Type B pancreatic cell (in vitro differentiated cells): ENCODE measurements at places on chromosomes 13 and 19. TPM values are rescaled to one million over a fixed set of nuclear protein-coding genes. Genes with fewer than 3 reads are reported as not detected.

DNA sequence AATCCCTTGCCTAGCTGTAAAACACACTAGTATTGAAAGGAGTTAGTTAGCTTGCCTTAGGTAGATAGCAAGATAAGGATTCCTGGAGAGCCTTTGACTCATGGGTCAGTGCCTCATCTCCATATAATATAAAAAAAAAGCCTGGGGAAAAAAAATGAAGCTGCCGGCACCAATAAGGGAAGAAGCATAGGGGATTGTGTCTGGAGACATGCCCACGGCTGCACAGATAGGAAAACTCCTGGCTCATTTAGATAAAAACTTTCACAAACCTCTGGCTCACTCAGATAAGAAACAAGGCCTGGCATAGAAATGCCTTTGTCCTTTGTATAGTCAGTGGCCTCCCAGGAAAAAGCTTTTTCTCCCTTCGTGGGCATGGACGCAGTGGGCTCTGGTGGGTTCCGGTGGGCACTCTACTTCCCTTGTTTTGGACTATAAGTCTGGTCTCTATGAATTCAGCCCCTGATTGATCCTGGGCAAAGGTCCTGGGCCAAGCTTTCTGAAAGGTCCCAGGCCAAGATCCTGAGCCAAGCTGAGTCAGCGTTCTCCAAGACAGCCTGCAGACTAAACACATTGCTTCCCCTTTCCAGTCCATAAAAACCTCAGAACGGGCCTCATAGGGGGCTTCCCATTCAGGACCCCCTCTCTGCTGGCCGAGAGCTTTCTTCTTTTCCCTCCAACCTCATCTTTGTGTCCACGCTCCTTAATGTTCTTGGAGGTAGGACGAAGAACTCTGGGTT lies 4.9 kb upstream of the OR7A17 start:
- H3K36me3 ChIP-seq, result no peaks in the 10 kb centered on the region
- H3K4me3 ChIP-seq, result no peak overlapping the region
- DNase-seq, result no peak
- H3K27me3 ChIP-seq, result no peaks in the 10 kb centered on the region

DNA sequence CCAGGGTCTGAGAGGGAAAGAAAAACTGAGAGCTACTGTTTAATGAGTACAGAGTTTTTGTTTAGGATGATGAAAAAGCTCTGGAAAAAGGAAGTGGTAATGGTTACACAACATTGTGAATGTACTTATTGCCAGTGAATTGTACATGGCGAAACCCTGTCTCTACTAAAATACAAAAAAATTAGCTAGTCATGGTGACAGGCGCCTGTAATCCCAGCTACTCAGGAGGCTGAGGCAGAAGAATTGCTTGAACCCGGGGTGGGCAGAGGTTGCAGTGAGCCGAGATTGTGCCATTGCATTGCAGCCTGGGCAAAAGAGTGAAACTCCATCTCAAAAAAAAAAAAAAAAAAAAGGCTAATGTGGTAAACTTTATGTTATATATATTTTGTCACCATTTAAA lies 96.3 kb downstream of the VWA8 start:
- peaks cover 9% of the 10 kb centered on the region for H3K36me3 ChIP-seq
- no peaks in the 10 kb centered on the region for H3K27me3 ChIP-seq
- no peak for DNase-seq
- no peaks in the 10 kb centered on the region for H3K4me1 ChIP-seq
- H3K27ac ChIP-seq, result no peak overlapping the region
- no peak overlapping the region for H3K4me3 ChIP-seq

GRCh38 chr19:32631381-32631780 lies 43.6 kb downstream of the ANKRD27 start:
- H3K27me3 ChIP-seq, result no peaks in the 10 kb centered on the region
- H3K4me3 ChIP-seq, result no peak overlapping the region
- no peak for DNase-seq
- peaks cover 15% of the 10 kb centered on the region for H3K36me3 ChIP-seq

GRCh38 chr19:18761531-18762110 lies 29.5 kb downstream of the COMP start:
- H3K36me3 ChIP-seq, result no peaks in the 10 kb centered on the region
- no peaks in the 10 kb centered on the region for H3K27me3 ChIP-seq
- no peak for DNase-seq

- H3K4me3 ChIP-seq, result no peak overlapping the region
- peaks cover 31% of the 10 kb centered on the region for H3K4me1 ChIP-seq
- no peak for DNase-seq
Measured at GRCh38 chr13:112895521-112896465, 73.2 kb upstream of the MCF2L start.

GRCh38 chr13:109400624-109401257 lies 385.6 kb downstream of the IRS2 start:
- H3K4me3 ChIP-seq, result no peak overlapping the region
- no peak for DNase-seq
- no peaks in the 10 kb centered on the region for H3K27me3 ChIP-seq
- no peak overlapping the region for H3K27ac ChIP-seq

DNA sequence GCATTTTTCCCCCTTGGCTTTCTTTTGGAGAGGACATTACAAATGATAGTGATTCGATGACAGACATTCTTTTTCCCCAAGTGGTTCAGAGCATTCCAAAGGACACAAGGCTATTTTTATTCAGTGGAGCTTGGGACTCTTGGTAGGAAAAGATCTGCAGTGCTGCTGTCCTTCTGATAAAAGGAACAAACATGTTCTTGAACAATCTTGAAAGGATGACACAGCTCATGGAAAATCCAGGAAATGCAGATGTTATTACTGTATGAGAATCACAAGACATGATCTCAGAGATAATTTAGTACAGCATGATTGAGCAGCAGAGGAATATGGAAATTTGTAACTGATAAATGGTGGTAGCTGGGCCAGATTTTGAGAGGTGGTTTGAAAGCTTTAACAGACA lies 96.2 kb upstream of the RFC3 start:
- H3K4me1 ChIP-seq, result peaks cover 8% of the 10 kb centered on the region
- H3K36me3 ChIP-seq, result no peaks in the 10 kb centered on the region
- no peaks in the 10 kb centered on the region for H3K27me3 ChIP-seq
- no peak overlapping the region for H3K27ac ChIP-seq

DNA sequence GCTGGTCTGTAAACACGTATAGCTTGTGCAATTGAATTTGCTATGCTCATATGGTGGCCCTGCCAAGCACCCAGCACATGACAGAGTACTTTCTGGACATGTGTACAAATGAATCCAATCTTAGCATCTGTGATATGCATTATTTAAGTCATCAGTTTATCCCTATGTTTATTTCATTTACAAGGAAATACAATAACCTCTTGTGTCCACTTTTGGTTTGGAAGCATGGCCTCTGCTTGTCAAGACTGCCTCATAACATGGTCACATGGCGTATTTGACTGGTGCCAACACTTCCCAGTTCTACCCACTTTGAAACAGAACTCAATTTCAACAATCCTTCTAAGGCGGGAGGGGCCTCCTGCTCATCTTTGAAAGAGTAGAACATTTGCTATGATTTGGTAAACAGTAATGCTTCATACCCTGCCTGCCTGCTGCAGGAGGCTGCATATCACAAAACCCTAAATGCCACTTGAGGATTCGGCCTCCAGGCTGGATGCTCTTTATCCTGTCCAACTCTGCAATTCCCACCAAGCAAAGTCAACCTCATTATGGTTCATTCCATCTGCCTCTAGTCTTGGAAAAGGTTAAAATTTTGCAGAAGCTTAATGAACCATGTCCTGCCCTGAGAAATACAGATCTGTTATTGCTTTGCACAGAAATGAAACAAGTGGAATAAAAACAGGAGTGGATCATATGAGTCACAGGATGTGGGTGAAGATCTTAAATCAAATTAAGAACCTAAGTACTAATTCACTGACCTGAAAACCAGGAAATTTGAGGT lies 151.3 kb downstream of the CYSLTR2 start:
- H3K27ac ChIP-seq, result no peak overlapping the region
- no peak overlapping the region for H3K4me3 ChIP-seq
- H3K36me3 ChIP-seq, result no peaks in the 10 kb centered on the region

GRCh38 chr19:50490411-50490811 lies 13.8 kb upstream of the GARIN5A start:
- no peak overlapping the region for H3K4me3 ChIP-seq
- DNase-seq, result no peak
- H3K36me3 ChIP-seq, result peaks cover 13% of the 10 kb centered on the region
- no peak overlapping the region for H3K27ac ChIP-seq
- H3K27me3 ChIP-seq, result peaks cover 77% of the 10 kb centered on the region

DNA sequence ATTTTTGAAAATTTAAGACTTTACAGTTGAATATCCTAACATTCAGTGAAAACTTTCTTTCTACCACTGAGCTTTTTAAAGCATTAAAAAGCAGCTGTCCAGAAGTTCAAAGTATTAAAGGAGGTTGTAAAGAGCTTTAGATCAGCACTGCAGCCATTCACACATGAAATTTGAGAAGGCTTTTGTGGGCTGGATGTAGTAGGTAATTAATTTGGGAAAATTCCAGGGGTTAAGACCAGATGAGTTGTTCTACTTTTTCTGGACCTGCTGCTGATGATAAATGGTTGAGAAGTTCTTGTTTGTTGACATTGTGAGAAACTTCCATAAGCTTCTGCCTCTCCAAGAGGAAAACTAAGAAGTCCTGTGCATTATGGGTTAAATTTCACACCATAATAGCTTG lies 1779.6 kb upstream of the PRR20A start:
- no peak overlapping the region for H3K4me3 ChIP-seq
- no peak for DNase-seq
- H3K4me1 ChIP-seq, result peaks cover 12% of the 10 kb centered on the region
- H3K27me3 ChIP-seq, result no peaks in the 10 kb centered on the region

GRCh38 chr13:80339912-80340650 lies 845 bp downstream of the SPRY2 start:
- H3K27me3 ChIP-seq, result peaks cover 3% of the 10 kb centered on the region
- peaks cover 32% of the 10 kb centered on the region for H3K4me1 ChIP-seq
- H3K36me3 ChIP-seq, result peaks cover 16% of the 10 kb centered on the region
- H3K4me3 ChIP-seq, result no peak overlapping the region
- peak; percentile 72 for DNase-seq

GRCh38 chr19:22427547-22427946 lies 5.4 kb upstream of the ZNF98 start:
- H3K36me3 ChIP-seq, result no peaks in the 10 kb centered on the region
- no peak overlapping the region for H3K4me3 ChIP-seq
- no peaks in the 10 kb centered on the region for H3K27me3 ChIP-seq
- no peak for DNase-seq

- H3K36me3 ChIP-seq, result peaks cover 45% of the 10 kb centered on the region
- peaks cover 31% of the 10 kb centered on the region for H3K4me1 ChIP-seq
- H3K4me3 ChIP-seq, result no peak overlapping the region
- H3K27ac ChIP-seq, result no peak overlapping the region
- no peaks in the 10 kb centered on the region for H3K27me3 ChIP-seq
Measured at GRCh38 chr13:43036351-43037250, 13.2 kb downstream of the DNAJC15 start.

DNA sequence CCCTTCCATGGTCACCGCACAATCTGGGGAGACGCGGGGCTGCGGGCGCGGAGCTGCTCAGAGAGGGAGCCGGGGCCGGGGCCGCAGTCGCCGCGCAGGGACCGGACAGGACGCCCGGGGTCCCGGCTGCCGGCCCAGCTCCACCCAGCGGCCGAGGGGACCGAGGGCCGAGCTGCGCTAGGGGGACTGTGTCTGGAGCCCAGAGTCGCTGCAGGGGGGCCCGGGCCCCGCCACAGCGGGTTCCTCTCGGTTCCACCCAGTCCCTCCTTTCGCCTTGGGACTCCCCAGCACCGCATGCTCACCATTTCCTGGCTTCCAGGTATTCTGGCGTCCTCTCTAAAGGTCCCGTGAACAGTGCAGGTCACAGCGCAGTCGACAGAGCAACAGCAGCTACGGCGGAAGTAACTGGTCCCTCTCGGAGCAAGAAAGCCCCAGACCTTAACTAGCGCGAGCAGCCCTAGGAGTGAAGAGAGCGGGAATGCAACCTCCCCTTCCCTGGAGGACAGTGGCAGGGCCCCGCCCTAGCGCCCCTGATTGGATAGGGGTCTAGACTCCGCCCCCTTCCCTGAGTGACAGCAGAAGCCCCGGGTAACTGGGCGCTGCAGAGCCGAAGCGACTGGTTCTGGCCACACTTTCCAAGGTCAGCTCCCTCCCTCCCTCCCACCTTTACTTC lies at the start of gene ZNF878:
Gene ZNF878 (minus strand): TSS at position 465 of the 673 bp plus-strand sequence. CDS start 160 bp downstream, at position 305.
- peak within 1 kb of the TSS; percentile 95 for H3K4me3 ChIP-seq
- H3K27ac ChIP-seq, result peak within 1 kb of the TSS; percentile 70
- peak; percentile 90 for DNase-seq
- peaks cover 12% of the 10 kb centered on the region for H3K4me1 ChIP-seq

- no peaks in the 10 kb centered on the region for H3K27me3 ChIP-seq
- H3K27ac ChIP-seq, result no peak overlapping the region
- no peak for DNase-seq
- peaks cover 31% of the 10 kb centered on the region for H3K36me3 ChIP-seq
- H3K4me1 ChIP-seq, result no peaks in the 10 kb centered on the region
Measured at GRCh38 chr19:32945260-32945659, 26.5 kb downstream of the CEP89 start.

DNA sequence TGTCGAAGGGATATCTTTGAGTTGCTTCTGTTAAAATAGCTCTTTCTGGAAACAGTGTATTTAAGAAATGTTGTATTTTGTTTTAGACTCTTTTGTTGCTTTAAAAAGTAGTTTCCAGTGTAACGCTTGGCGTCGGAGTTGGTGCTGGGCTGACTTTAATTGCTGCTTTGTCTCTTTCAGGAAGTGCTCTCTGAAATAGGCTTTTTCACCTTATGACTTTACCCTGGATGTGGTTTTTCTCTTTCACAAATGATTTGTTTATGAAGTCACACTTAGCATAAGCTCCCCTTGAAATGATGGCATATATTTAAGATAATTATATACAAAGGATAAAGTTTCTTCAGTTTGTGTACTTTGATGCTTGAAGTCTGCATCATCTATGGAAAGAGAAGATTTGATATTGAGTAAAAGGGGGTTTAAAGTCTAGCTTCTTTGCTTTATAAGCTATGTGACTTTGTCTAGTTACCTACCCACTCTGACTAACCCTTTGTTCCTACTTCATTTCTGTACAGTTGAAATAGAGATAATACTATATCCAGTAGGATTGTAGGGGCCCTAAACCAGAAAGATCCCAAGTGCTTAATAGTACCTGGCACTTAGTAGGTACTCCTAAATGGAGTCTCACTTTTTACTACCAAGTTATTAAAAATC lies at the start of gene GPR18:
Gene GPR18 (minus strand): TSS at position 170 of the 651 bp plus-strand sequence. CDS start 2,507 bp downstream, outside the sequence.
- peaks cover 17% of the 10 kb centered on the region for H3K36me3 ChIP-seq
- H3K27ac ChIP-seq, result no peak within 1 kb of the TSS
- no peak for DNase-seq

The ZNF285 gene
- 9.6 and 10.4 TPM in 2 replicates for total RNA-seq

The LRRC8E gene
- total RNA-seq, result 4.3 and 7.4 TPM in 2 replicates

The LENG9 gene
- 3.9 and 4.2 TPM in 2 replicates for total RNA-seq

The RASIP1 gene
- total RNA-seq, result 1.9 and 4.6 TPM in 2 replicates

The GRIN2D gene
- total RNA-seq, result 0.45 and 0.58 TPM in 2 replicates

The PLK5 gene
- total RNA-seq, result 0.24 TPM in 1 of 2 replicates, not detected in the other

The KLK1 gene
- total RNA-seq, result 1.5 and 2.9 TPM in 2 replicates

The GPR180 gene
- 6.1 and 6.6 TPM in 2 replicates for total RNA-seq

The PSPN gene
- total RNA-seq, result 2.8 and 4.8 TPM in 2 replicates

The PGLYRP2 gene
- total RNA-seq, result not detected in 2 replicates

The PGLYRP1 gene
- not detected in 2 replicates for total RNA-seq

The KHSRP gene
- total RNA-seq, result 336 and 414 TPM in 2 replicates

The ZNF320 gene
- 30.4 and 33.5 TPM in 2 replicates for total RNA-seq

The C1QTNF9B gene
- total RNA-seq, result not detected in 2 replicates

The SLC25A42 gene
- 10.0 and 13.4 TPM in 2 replicates for total RNA-seq

The LILRB4 gene
- not detected in 2 replicates for total RNA-seq

The ZNF560 gene
- total RNA-seq, result 0.10 TPM in 1 of 2 replicates, not detected in the other

The FXYD1 gene
- 2.0 and 5.3 TPM in 2 replicates for total RNA-seq
